ENCODE measurements at places on chromosomes 7 and 10.

DNA sequence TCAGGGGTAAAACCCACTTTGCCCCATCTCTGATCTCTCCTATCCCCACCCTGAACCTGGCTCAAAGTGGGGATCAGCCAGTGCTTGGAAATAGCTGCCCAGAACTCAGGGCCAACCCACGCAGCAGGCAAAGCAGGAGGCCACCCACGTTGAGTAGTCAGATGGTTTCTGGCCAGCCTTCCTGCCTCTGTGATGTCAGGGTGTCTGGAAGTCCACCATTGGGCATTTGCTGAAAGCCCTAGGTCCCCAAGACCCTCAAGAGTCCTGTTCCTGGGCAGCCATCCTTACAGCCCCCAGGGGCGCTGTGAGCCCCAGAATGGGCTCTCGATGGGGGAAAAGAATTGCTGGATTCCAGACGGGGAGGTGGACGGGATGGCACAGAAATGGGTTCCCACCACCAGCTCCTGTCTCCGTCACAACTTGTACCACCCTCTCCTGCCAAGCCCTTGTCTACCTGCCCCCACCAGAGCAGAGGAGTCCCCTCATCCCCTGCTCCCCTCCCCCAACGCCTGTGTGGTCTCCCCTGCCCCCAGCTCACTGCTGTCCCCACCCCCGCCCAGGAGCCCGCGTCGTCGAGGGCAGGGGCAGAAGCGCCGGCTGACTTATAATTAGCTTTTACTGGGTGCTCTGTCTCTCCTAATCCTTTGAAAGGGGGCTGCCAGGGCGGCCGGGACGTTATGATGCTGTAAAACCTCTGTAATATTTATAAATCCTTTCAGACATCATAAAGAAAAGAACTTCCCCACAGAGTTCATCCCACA lies 3.9 kb downstream of the MYL10 start:
- peak; percentile 89 for DNase-seq

DNA sequence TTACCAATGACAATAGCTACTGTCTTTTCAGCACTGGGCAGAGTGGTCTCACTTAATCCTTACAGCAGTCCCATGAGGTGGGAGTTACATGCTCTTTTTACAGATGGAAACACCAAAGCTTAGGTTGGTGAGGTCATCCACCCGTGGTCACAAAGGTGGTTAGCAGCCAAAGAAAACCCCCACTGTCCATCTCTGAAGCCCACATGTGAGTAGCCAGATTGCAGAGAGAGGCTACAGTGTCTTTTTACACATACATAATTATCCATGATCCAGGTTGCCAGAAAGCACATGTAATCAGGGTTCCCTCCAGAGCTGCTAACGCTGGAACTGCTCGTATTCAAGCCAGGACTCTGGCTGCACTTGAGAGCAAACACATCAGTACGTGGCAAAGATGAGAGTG lies 24.6 kb upstream of the ANKRD2 start:
- peak; percentile 32 for DNase-seq

DNA sequence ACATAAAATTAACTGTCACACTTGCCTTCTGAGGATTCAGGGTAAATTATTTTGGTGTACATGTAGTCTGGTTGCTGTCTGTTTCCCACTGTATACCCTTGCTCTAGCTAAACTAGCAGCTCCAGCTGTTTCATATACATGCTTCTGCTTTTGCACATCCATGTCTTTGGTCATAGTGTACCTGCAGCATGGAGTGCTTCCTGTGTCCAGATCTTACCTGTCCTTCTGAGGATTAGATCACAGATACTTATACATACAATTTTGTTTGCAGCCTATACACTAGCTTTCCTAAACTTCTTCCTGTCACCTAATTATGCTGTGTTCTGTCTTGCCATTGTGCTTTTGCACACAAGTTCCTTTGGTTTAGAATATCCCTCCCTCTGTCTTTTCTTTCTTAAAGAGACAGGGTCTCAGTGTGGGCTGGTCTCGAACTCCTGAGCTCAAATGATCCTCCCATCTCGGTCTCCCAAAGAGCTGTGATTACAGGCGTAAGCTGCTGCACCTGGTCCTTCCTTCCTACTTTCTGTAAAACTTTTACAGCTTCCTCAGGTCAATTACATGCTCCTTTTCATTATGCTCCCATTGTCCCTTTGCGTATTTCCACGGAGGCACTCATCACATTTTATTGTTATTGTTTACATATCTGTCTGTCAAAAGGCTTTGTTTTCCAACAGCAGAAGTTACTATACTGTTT lies 33.8 kb downstream of the TPST1 start:
- DNase-seq: no peak

- DNase-seq: no peak
Measured at GRCh38 chr7:50558294-50559053, 6.7 kb downstream of the DDC start.

DNA sequence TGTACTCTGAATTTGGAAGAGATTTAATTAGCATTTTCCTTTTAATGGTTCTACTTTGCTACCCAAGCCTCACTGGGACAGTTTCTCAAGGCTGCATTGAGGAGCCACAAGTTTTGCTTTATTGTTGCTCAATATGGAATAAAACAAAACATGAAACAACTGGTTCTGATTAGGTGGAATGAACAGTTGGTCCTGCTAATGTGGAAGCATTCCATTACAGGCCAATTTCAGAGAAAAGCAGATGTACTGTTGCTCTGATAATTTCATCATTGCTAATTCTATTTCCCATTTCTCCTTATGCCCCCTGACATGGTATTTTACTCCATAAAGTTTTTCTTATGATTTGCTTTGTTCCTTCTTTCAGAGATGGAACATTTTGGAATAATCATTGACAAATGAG lies 66.0 kb upstream of the PAPSS2 start:
- DNase-seq: no peak
